ENCODE measurements at places on chromosomes 4 and X.

- no peaks in the 10 kb centered on the region for H3K27me3 ChIP-seq
- no peak for DNase-seq
- H3K4me1 ChIP-seq = no peaks in the 10 kb centered on the region
Measured at GRCh38 chr4:94284889-94285288, 57.7 kb downstream of the HPGDS start.

DNA sequence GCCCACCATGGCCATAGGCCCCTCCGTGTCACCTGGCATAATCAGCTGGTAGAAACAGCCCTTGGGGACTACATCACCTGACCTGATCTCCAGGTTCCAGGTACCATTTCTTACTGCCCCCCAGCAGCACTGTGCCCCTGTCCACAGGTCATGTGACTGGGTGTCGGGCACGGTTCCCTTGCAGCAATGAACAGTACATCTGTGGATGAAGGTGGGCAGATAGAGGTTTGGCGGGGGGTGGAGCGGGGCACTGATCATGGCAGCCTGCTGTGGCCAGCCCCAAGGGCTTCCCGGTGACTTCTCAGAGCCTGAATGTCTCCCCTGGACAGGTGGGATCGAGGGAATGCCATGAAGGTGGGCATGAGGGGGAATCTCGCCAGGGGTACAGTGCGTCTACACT lies 37.8 kb downstream of the TRMT44 start:
- H3K4me3 ChIP-seq = no peak overlapping the region
- H3K27ac ChIP-seq = no peak overlapping the region
- no peaks in the 10 kb centered on the region for H3K27me3 ChIP-seq

GRCh38 chr4:88803600-88804096 lies 106.0 kb upstream of the NAP1L5 start:
- DNase-seq = no peak
- H3K4me3 ChIP-seq = no peak overlapping the region
- H3K27me3 ChIP-seq = no peaks in the 10 kb centered on the region
- no peaks in the 10 kb centered on the region for H3K4me1 ChIP-seq

DNA sequence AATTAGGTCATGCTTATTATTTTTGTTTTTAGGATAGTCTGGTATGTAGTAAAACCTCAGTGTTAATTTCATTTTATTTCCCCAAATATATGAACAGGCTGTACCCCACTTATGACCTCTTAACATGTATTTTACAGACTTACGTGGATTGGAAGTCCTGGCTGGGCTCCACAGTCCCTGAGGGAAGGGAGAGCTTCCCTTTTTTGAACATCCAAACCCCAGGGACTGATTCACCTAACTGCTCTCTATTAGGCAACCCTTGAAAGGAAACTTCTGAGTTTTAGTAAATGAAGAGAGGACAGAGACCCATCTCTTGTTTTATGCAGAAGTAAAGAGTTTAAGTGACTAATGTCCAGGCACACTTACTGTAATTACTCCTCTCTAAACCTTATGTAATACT lies 233.1 kb upstream of the SPRY1 start:
- no peaks in the 10 kb centered on the region for H3K36me3 ChIP-seq
- H3K27ac ChIP-seq = no peak overlapping the region
- no peaks in the 10 kb centered on the region for H3K4me1 ChIP-seq
- no peak overlapping the region for H3K4me3 ChIP-seq
- DNase-seq = no peak
- H3K27me3 ChIP-seq = no peaks in the 10 kb centered on the region

GRCh38 chrX:39599339-39599738 lies 498.4 kb downstream of the BCOR start:
- H3K4me1 ChIP-seq = no peaks in the 10 kb centered on the region
- no peak for DNase-seq
- H3K27ac ChIP-seq = no peak overlapping the region
- no peaks in the 10 kb centered on the region for H3K27me3 ChIP-seq
- no peak overlapping the region for H3K4me3 ChIP-seq

- H3K4me1 ChIP-seq = no peaks in the 10 kb centered on the region
- DNase-seq = no peak
- H3K27ac ChIP-seq = no peak overlapping the region
- no peaks in the 10 kb centered on the region for H3K36me3 ChIP-seq
- H3K4me3 ChIP-seq = no peak overlapping the region
Measured at GRCh38 chr4:187436251-187436650, 559.3 kb upstream of the ZFP42 start.

- H3K4me3 ChIP-seq = no peak overlapping the region
- no peak overlapping the region for H3K27ac ChIP-seq
- no peaks in the 10 kb centered on the region for H3K36me3 ChIP-seq
Measured at GRCh38 chr4:84750260-84750959, 167.5 kb downstream of the CDS1 start.

GRCh38 chr4:74111990-74112389 lies 13.0 kb upstream of the CXCL2 start:
- no peaks in the 10 kb centered on the region for H3K4me1 ChIP-seq
- no peak overlapping the region for H3K27ac ChIP-seq
- no peak for DNase-seq
- H3K4me3 ChIP-seq = no peak overlapping the region
- H3K27me3 ChIP-seq = no peaks in the 10 kb centered on the region

All from Karpas-422 (cell line).